Osteoblast (primary cell): ENCODE measurements at places on chromosomes 11 and 22. TPM values are rescaled to one million over a fixed set of nuclear protein-coding genes. Genes with fewer than 3 reads are reported as not detected.

DNA sequence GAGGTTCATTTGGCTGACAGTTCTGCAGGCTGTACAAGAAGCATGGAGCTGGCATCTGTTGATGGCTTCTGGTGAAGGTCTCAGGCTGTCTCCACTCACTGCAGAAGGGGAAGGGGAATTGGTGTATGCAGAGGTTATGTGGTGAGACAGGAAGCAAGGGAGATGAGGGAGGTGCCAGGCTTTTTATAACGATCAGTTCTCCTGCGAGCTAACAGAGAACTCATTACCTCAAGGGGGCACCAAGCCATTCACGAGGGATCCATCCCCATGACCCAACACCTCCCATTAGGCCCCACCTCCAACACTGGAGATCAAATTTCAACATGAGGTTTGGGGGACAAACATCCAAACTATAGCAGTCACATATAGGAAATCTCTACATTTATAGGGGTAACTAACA, 38.7 kb upstream of the E2F8 start:
- DNase-seq = no peak

GRCh38 chr11:19193916-19194315, 7.9 kb downstream of the CSRP3 start:
- no peak for DNase-seq

GRCh38 chr11:22244986-22245592, 52.2 kb downstream of the ANO5 start:
- no peak for DNase-seq

BIK gene
- not detected in 2 replicates for total RNA-seq

ARHGAP32 gene
- 25.3 and 33.6 TPM in 2 replicates for total RNA-seq
